CD4-positive, alpha-beta T cell treated with Interleukin-4 for 4 hours (primary cell): ENCODE measurements at places on chromosomes 13 and 19.
A peak's percentile ranks its signal among the peaks of the same experiment; 100 is the strongest.

- DNase-seq: no peak
These were observed 11.1 kb upstream of the ATP12A start for GRCh38 chr13:24668955-24669582.

DNA sequence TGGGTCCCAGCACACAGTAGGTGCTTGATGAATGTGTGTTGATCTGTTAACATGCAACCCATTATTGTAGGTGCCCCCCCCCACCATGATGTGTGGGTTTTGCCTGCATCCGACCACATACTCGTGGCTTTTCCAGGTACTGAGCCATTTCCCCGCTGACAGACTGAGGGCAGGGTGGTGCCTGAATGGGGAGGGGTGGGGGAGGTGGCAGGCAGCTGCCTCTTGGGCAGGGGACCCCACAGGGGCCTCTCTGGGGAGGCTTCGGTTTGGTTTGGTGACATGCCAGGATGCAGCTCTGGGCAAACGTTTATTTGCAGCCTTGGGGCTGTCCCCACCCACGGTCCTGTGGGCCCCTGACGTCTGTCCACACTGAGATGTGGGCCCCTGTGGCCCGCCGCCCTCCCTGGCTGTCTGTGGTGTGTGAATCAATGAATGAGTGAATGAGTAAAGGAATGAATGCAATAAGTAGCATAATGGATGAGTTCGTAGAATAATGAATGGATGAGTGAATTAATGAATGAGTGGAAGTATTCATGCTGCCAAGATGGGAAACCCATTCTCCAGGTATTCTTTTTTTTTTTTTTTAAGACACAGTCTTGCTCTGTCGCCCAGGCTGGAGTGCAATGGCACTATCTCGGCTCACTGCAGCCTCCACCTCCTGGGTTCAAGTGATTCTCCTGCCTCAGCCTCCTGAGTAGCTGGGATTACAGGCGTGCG is 9.0 kb upstream of the JUND start:
- peak; percentile 93 for DNase-seq

GRCh38 chr19:50639121-50640112 is at the start of gene SYT3:
SYT3 (minus strand) TSS chr19:50639881; CDS start chr19:50637411, 2,470 bp downstream.
- DNase-seq: no peak

DNA sequence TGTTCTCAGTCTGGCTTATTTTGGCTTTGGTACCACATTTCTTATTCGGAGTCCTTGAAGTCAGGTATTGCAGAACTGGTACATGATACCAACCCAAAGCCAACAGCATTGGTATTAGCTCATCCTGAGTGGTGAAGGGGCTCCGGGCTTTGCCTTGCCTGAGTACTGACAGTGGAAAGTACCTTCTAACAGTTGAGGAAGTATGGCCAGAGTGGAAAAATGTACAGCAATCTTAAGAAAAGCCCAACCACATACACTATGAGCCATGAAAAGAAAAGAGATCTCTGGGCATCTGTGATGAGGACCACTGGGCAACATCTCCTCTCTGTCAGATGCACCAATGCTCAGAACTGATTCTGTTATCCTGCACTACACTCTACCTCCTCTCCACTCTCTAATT is 8.3 kb downstream of the LCP1 start:
- DNase-seq: peak; percentile 61

DNA sequence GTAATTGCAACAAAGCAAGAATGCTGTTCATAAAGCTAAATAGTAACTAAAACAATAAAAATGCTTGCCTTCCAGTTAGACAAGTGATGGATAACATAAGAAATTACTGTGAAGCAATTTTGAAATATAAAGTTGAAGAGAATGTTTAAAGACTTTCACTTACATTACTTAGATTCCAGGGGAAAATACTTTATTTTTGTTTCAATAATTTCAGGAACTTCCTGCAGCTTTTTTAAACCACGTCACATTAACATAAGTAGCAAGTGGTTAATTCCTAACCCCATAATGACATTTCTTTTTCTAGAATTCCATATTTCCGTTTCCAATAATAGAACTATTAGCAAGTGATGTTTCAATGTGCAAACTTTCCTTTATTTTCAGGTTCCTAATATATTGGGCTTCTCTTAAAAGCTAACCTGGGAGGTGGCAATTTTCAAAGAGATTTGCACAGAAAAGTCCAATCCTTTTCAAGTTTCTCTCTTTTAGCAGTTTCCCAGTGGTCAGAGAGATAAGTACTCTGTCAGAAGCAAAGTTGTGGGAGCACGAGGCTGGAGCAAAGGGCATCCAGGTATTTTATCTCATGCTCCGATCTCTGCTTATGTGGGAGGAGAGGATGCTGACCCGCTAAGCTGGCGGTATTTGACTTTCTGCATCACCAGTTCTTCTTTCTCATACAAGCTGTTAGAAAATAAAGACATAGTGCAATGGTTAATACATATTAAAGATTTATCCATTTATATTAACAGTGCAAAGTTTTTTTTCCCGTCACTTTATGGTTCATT is 1025.3 kb downstream of the EFNB2 start:
- DNase-seq: no peak

GRCh38 chr13:28597641-28598040 is 61.3 kb upstream of the POMP start:
- no peak for DNase-seq

GRCh38 chr13:85586422-85586831 is 212.8 kb downstream of the SLITRK6 start:
- DNase-seq: no peak

GRCh38 chr13:47420568-47420967 is 523.7 kb upstream of the HTR2A start:
- DNase-seq: no peak

- DNase-seq: no peak
These were observed 24.1 kb downstream of the ADGRE1 start for GRCh38 chr19:6911523-6911922.

GRCh38 chr19:4974880-4975469 is 6.1 kb downstream of the KDM4B start:
- no peak for DNase-seq

DNA sequence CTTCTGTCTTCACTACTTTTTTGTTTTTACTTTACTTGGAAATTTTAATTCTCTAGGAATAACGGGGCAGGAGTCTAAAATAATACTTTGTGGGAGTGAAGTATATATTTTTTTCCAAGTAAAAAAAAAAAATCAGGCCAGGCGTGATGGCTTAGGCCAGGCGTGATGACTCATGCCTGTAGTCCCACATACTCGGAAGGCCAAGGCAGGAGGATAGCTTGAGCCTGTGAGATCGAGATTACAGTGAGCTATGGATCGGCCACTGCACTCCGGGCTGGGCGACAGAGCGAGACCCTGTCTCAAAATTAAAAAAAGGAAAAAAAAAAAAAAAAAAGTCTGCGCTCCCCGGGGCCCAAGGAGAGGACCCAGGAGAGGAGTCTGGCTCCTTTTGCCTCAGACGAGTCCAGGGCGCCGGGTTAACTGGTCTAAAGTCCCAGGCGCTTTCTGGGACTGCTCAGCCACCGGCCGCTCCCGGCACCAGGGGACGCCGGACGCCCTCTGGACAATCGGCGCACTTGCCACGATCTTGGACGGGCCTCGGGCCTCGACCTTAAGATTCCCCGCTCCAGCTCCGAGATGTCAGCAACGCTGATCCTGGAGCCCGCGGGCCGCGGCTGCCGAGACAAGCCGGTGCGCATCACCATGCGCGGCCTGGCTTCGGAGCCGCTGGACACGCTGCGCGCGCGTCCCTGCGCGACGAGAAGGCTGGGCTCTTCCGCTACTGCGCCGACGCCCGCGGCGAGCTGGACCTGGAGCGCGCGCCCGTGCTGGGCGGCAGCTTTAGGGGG is 2.7 kb upstream of the ZFP82 start:
- DNase-seq: no peak

DNA sequence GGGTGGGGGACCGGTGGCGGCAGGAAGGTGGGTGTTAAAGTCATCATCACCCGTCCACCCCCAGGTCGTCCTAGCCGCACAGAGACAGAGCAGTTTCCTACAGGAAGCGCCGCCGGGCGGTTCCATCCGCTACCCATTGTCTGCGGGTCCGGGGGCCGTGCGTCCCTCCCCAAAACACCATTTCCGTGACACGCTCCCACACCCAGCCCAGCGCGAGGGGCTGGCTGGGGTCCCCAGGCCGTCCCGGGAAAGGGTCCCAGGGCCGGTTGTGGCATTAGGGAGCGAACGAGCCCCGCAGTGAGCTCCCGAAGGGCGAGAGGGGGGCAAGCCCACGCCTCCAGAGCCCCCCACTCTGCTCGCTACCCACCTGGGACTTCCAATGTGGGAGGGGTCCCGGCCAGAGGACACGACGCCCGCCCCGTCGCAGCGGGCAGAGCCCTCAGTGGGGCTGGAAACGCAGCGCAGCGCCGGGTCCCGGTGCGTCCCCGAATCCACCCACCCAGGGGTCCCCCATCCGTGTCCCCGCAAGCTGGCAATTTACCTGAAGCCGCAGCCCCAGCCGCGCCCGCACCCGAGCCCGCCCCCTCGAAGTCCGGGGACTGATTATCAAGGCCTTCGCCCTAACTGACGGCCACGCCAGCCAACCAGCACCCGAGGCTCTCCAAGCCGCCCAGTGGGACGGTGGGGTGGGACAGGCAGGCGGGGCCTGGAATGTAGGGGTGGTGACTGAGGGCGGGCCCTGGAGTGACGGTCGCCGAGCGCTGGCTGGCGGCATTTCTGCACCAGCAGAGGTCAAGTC is at the start of gene KANK3:
Gene KANK3 (minus strand): TSS at position 579 of the 799 bp plus-strand sequence. CDS start 5,434 bp downstream, outside the sequence.
- DNase-seq: peak; percentile 95

DNA sequence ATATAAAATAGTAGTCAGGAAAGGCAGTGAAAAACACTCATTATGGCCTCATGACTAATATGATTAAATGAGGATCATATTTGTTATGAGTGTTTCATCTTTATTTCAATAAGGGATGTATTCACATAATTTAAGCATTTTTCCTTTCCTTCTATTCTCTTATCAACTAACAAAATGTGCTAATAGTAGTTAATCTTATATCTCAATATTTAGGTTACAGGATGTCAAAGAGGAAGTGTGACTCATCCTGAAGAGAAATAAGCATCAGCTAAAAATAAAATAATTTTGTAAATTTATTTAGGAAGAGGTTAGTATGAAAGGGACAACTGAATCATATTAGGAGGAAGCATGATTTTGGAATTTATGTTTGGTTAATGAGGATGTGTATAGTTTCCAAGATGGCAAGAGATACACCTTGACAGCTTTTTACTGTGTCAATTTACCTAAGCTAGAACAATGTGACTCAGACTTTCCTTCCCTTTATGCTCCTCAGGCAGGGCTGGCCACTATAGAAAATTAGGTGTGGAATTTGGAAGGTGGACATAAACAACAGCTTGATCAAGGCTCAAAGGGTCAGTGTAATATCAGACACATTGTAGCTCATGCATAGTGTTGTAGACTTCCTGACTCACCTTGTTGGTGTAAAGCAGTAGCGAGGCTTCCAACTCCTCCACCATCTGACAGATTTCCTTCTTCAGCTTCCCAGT is 172.7 kb downstream of the SLITRK1 start:
- no peak for DNase-seq

GRCh38 chr19:609004-609346 is 19.3 kb downstream of the HCN2 start:
- DNase-seq: no peak

DNA sequence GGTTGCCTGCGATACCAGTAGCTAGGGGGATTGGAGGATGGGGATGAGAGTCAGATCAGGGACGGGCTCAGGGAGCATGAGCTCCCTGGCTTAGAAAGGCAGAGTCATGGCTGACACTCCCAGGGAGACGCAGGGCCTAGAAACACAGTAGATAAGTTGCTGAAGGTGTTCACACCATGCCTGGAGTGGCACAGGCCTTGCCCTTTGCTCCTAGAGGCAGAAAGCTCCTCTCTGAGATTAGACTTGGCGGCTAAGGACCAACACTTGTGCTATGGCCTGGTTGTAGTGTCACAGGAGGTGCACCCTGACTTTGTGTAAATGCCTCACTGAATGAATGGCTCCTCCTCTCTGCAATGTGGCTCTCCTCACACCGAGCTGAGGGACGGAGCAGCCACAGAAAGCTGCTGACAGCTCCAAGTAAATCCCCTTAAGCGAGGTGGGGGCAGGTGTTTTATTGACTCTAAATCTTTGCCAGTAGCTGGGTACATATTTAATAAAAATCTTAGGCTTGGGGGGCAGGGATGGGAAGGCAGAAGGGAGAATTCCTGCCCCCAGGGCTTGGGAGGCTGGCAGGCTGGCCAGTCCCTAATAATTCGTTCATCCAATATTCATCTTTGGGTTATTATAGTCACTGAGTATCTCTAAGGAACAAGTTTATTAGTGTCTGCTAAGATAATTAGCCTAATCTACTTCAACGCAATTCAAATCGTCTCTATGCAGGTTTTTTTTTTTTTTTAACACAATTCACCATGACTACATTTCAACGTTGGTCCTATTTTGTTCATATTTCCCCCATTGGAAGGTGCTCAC is 54.9 kb downstream of the SIAH3 start:
- no peak for DNase-seq

GRCh38 chr13:98885600-98885999 is 92.3 kb downstream of the DOCK9 start:
- DNase-seq: no peak

- no peak for DNase-seq
These were observed 446.4 kb downstream of the DCT start for GRCh38 chr13:94033098-94033497.

DNA sequence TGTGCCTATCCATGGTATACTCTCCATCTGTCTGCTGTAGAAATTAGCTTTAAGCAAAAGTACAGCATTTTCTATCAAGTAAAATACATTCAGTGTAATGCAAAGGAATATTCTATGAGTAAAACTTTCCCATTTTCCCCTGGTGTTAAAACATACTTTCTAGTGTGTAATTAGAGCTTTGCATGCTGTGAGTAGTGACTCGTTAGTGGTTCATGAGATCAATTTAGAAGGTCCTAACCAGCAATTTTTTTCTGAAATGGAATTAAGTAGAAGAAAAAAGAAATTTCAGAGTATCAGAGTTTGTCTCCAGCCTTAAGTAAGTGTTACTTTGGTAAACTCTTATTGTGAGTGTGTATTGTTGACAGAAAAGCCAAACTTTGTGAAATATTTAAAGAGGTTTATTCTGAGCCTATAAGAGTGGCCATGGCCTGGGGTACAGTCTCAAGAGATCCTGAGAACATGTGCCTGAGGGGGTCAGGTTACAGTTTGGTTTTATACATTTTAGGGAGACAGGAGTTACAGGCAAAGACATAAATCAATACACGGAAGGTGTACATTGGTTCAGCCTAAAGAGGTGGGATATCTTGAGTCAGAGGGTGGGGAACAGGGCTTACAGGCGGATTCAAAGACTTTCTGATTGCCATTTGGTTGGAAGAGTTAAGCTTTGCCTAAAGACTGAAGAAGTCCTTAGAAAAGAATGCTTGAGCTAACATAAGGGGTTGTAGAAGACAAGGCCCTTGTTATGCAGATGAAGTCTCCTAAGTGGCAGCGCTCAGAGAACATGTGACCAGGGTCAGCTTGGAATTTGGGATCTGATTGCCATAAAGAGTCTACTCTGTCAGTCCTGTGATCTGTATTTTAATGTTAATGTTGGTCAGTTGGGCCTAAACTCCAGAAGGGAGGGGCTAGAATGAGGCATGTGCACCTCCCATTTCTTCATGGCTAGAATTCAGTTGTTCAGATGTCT is 25.5 kb downstream of the FAM187B start:
- no peak for DNase-seq

- DNase-seq: no peak
These were observed 879.1 kb downstream of the SLITRK1 start for GRCh38 chr13:83003185-83003584.
